Stimulated activated CD4-positive, alpha-beta T cell treated with anti-CD3 and anti-CD28 coated beads, Interleukin-2, amount 100 ng/mL, for 24 hours (primary cell): ENCODE measurements at places on chromosomes 5 and 9.

DNA sequence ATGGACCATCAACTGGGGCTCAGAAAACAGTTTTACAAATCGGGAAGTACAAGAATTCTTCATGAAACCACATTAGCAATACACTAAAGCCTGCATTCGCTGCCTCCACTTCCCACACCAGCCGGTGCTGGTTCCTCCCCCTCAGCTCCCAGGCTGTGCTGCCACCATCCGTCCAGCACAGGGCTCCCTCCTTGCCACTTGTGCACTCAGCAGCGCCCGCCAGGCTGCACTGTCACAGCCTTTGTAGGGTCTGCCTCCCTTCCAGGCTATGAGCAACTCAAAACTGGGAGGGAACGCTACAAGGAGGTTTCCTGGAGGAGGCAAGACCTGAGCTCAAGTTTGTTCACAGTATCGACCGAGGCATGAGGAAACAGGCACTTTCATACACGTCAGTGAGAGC, 7.7 kb downstream of the MAPK9 start:
- no peak for DNase-seq

- peak; percentile 35 for DNase-seq
Measured at GRCh38 chr5:79561525-79561893, 47.6 kb upstream of the HOMER1 start.

GRCh38 chr9:93676310-93677047, 100.1 kb downstream of the PHF2 start:
- no peak for DNase-seq

- DNase-seq = no peak
Measured at GRCh38 chr9:20865347-20865746, 166.1 kb downstream of the HACD4 start.

DNA sequence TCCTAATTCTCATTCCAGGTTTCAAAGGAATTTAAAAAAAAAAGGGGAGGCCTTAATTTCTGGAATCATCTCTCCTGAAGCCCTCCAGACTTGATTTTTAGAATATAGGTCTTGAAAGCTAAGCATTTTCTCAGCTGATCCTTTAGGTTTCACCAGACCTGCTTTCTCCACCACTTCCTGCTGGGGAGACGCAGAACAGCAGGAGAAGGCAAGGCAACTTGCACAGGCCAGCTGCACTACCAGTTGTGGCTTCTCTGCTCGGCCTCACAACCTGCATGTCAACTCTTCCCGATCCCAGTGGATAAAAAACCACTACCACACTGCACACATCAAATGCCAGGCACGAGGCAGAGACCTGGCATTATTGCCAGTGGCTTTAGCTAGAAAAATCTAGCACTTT, 119.8 kb downstream of the SIL1 start:
- DNase-seq = no peak

- DNase-seq = no peak
Measured at GRCh38 chr9:2727966-2728613, 10.8 kb downstream of the KCNV2 start.

DNA sequence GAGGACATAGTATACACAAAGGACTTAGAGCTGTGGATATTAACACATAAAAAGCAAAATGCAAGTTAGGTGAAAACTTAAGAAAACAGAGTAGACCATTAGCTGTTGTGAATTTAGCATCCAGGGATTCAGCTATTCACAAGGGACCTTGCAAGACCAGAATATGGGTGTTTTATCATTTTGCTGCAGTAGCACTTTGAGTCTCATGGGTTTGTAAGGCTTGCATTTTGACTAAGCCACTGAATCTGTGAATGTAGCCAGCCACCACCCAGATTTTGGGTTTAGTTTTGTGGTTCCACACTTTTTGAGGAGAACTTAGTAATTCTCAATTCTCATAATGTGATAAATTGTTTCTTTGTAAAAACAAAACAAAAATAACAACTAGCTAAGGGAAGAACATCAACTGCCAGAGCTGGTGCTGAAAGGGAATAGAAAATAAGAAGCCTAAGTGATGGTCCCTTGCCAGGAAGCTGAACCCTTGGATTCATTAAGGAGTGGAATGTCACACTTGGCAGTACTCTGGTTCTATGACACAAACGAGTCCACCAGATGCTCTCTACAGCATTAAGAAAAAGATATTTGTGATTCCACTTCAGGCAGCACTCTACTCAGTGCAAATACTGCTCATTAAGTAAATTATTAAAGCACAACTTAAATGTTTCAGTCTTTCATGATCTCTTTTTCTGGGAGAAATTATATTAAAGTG, 557.4 kb upstream of the ZNF462 start:
- DNase-seq = no peak

DNA sequence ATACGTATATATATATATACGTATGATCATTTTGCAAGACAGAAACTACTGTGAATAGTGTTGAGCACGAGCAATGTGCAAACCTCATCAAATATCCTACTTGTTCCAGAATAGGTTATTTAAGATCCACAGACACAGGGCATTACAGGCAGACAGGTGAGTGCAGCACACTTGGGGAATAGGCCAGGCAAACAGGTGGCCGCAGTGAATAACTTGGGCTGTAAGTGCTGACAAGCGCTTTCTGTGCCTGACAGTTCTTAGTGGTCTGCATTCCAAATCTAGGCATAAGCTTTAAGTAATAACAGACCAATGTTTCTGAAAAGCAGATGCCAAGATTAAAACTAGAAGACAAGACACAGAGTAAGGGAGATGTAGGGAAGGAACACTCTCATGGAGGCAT, 77.9 kb downstream of the LHFPL2 start:
- DNase-seq = no peak

- no peak for DNase-seq
Measured at GRCh38 chr5:140051950-140052349, 8.9 kb upstream of the NRG2 start.

DNA sequence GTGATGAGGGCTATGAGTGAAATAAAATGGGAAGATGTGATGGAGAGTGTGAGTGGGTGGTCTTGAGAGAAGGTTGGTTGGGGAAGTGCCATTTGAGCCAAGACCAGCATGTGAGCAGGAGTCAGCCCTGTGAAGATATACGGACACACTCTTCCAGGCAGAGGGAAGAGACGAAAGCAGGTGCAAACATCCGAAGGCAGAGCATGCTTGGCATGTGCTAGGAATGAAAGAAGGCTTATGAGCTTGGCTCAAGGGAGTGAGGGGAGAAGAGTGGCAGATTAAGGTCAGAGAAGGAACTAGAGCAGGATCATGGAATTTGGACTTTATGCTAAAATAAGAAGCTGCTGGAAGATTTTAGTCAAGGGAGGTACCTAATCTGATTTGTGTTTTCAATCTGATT, 23.6 kb upstream of the CCDC112 start:
- DNase-seq = no peak

GRCh38 chr9:13719446-13719845, 440.0 kb upstream of the MPDZ start:
- DNase-seq = no peak

DNA sequence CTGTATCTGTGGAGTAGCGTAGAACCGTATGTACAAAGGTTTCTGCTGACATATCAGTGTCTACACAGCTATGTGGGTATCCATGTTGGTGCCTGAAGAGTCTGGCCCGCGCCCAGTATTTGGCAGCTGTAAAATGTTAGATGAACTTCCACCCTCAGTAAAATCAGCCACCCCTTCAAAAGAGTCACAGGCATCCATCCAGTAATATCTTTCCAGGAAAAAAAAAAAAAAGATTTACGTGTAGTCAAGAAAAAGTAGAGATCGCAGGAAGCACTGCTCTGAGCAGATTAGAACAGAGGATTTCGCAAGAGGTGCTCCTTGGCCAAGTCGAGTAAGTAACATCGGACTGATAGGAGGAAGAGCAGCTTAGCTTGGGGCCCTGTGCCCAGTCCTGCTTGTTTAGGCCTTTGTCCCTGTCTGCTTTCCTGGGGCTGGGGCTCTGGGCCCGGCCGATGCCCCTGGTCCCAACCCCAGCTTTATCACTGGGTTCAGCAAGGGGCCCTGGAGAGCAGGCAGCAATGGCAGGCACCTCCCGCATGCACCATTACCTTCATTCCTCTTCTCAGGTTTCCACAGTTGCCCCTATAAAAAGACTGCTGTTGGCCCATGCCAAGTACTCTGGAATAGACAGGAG, 21.2 kb downstream of the DAPK1 start:
- DNase-seq = no peak

- DNase-seq = peak; percentile 57
Measured at GRCh38 chr5:170302653-170303501, 5.3 kb upstream of the LCP2 start.

- DNase-seq = no peak
Measured at GRCh38 chr9:133964463-133964862, 27.7 kb downstream of the VAV2 start.

DNA sequence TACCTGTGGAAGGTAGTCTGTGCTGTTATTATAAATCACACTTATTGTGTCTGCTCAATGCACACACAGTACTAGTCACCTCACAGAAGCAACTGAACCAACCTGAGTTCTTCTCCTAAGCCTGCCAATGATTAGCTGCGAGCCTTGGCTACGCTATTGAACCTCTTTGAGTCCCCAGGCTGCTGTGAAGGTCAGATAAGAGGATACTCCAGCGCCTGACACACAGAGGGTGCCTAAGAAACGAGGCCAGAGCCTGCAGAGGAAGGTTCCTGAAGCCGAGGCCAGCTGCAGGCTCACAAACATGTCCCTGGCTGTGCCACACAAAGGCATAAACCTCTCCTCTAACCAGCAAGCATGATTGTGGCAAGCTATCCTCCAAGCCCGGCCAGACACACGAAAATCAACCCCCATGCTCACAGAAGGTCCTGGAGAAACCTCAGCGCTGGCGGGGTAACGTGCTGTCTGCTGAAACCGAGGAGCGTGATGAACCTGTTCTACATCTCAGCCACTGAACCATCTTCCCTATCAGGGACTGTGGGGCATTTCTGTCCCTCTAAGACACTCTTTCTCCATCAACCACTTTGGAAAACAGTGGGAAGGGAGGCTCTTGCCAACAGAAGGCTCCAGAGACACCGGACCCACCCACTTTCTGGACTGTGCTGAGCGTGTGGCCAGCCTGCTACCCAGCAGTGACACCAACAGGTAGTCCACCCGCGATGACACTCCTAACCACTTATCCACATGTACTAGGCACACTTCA, 53.2 kb upstream of the SLC25A51 start:
- no peak for DNase-seq

DNA sequence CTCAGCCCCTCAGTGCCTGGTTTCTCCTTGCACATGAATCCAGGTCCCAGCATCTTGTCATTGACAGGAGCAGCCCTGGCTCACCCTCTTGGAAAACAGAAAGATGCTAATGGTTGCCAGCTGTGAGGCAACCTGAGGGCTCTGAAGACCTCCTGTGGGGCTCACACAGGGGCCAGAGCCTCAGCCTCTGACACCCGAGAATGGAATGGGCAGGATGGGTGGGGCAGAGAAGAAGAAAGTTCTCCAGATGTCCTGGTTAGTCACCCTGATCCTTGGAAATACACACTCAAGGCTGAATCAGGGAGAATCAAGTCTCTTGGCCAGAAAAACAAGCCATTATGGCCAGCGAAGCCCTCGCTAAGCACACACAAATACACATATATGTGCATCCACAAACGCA, 32.3 kb upstream of the SPATA31E1 start:
- DNase-seq = no peak

DNA sequence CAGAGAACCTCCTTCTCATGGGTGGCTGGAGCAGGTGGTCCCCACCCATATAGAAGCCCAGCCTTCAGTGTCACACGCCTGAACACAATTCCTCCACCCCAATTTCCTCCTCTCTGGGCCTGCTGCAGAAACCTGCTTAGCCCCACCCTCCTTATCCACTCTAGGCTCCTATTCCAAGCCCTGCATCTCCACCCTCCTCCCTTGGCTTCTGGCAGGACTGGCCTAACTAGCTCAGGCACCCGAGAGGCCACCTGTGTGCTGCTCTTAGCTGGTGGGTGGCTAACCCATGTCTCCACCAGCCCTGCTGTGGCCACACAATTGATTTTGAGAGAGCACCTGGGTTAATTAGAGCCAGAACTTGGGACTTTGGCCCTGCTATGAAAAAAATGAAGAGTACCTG, 77.3 kb upstream of the ATP10B start:
- no peak for DNase-seq

DNA sequence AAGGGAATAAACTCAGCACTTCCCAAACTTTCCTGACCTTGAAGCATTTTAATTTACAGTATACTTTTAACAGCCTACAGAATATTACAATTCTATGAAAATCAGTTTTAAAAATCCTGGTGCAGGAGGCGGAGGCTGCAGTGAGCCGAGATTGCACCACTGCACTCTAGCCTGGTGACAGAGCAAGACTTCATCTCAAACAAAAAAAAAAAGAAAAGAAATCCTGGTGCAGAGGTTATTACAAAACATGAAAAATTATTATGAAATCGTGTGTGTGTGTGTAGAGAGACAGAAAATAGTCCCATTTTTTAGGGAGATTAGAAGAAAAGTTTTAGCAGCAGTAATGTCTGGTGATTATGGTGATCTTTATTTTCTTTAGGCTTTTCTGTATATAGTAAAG, 26.9 kb downstream of the GOLPH3 start:
- DNase-seq = no peak

GRCh38 chr5:95846554-95847260, 24.2 kb upstream of the GLRX start:
- DNase-seq = peak; percentile 76

GRCh38 chr5:130651440-130651839, 513.6 kb downstream of the HINT1 start:
- no peak for DNase-seq

GRCh38 chr9:135226369-135227050, 139.0 kb downstream of the OLFM1 start:
- no peak for DNase-seq

GRCh38 chr5:21765406-21765805, 1087.7 kb downstream of the CDH12 start:
- DNase-seq = no peak

GRCh38 chr5:124736082-124736804, 10.2 kb downstream of the ZNF608 start:
- no peak for DNase-seq

DNA sequence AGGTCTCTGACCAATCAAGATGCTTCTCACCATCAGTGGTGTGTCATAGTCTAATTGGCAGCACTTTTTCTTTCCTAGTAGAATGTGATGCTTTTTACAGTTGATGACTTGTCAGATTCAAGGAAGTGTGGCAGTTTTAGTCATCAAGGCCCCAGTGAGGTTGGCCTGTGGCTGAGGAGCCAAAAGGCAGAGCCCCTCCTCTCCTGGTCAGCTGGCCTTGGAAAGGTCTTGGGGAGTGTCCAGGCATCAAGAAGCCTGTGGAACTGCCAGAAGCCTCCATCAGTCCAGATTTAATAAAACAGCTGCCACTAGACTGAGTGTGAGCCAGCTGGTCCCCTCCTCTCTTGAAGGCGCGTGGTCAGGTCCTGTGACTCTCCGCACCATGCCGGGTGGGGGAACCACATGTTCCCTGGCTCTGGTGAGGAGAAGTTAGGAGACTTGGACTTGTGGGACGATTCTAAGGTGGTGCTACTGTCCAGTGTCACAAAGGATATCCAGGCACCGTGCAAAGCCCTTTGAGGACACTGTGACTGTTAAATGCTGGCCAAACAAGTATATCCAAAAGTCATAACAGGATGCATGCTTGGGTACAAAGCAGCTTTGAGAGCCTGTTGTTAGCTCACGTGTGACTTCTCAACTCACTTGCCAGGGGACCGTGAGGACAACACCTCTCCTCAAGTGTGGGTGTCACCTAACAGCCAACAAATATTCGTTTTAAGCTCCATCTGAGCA, 6.1 kb upstream of the ANGPTL2 start:
- no peak for DNase-seq

GRCh38 chr5:45692481-45692880, 3.7 kb downstream of the HCN1 start:
- DNase-seq = no peak
